GM10248 (cell line): ENCODE measurements at places on chromosomes 5 and 9.

DNA sequence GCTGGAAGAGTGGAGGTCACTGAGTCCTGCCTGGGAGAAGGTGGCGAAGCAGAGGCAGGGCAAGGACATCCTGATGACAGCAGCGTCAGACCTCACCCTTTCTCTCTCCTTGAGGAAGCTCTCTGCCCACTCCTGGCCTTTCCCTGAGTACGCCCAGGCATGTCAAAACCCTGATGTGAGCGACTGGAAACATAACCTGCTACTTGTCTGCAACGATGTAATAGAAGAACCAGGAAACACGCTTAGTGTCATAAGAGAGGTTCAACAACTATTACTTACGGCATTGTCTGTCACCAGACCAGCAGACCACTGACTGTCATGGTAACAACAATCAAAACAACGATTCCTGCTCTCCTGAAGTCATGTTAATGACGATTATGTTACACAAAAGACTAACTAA lies 152.4 kb downstream of the ACTL7B start:
- no peak for DNase-seq

- no peak for DNase-seq
Observed at GRCh38 chr9:131891598-131891997, 151.7 kb upstream of the RAPGEF1 start.

GRCh38 chr9:94584555-94584954 lies 9.1 kb downstream of the FBP2 start:
- DNase-seq: no peak

- no peak for DNase-seq
Observed at GRCh38 chr5:75362474-75362975, 25.5 kb downstream of the HMGCR start.

GRCh38 chr5:31235381-31235780 lies 41.9 kb downstream of the CDH6 start:
- no peak for DNase-seq

GRCh38 chr5:67085616-67086015 lies 111.0 kb downstream of the CD180 start:
- no peak for DNase-seq

DNA sequence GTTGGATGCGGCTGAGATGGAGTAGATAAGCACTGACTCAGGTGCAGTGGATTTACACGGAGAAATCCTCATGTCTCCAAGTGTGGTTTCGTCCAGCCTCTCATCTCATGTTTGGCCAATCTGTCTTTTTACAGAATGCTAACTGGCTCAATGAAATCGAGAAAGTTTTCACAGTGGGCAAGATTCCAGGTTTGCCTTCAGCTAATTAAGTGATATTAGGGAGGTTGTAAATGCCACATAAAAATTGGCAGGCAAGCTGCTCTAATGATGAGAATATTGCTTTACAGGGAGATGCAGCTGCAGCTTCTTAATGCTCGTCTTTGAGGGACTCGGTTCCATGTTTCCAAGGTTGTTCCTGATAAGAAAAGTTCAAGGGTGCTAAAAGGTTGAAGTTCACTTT lies 23.7 kb downstream of the BARHL1 start:
- no peak for DNase-seq

DNA sequence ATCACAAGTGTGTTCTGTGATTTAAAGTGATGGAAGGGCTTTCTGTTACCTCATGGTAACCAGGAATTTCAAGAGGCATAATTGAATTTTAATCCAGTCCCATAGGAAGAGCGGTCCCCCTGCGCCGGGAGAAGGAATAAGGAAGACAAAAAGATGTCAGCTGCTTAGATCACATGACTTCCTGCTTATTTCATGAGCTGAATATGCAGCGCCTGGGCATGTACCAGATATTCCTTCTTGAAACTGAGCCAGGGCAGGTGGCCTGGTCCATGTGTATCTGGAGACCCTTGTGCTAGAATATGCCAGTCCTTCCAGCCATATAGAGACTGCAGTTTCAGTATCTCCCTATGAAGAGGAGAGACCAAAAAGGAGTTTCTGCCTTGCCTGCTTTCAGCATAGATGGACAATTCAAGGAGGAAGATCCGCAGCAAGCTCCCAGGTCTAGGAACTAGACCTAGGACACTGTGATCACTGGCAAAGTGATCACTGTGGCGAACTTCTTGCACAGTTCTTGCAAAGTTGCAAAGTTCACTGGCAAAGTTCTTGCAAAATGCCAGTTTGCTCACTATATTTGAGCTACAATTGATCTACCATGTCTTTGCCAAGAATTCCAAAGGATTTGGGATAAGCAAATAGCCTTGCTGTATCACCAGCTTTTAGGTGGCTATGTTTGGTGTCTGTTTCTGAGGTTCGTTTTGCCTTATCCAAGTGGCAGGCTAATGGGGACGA lies 102.9 kb upstream of the PHYKPL start:
- no peak for DNase-seq

DNA sequence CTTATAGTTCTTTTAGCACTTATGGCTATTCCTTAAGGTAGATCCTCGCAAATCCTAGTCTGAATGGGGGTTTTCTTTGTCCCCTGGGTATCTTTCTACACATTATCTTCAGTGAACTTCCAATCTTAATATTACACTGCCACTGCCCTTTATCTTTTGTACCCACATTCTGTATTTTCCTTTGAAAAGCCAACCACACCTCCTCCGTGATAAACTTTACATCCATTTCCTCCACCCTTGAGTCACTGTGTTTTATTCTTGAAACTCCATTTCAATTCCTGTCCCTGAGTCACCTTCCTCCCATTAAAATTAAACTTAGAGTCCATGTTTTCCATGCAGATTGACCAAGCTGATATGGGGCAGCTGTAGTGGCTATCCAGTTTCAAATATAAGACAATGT lies 43.2 kb upstream of the RICTOR start:
- DNase-seq: no peak

- no peak for DNase-seq
Observed at GRCh38 chr9:89048616-89049015, 57.3 kb downstream of the S1PR3 start.

DNA sequence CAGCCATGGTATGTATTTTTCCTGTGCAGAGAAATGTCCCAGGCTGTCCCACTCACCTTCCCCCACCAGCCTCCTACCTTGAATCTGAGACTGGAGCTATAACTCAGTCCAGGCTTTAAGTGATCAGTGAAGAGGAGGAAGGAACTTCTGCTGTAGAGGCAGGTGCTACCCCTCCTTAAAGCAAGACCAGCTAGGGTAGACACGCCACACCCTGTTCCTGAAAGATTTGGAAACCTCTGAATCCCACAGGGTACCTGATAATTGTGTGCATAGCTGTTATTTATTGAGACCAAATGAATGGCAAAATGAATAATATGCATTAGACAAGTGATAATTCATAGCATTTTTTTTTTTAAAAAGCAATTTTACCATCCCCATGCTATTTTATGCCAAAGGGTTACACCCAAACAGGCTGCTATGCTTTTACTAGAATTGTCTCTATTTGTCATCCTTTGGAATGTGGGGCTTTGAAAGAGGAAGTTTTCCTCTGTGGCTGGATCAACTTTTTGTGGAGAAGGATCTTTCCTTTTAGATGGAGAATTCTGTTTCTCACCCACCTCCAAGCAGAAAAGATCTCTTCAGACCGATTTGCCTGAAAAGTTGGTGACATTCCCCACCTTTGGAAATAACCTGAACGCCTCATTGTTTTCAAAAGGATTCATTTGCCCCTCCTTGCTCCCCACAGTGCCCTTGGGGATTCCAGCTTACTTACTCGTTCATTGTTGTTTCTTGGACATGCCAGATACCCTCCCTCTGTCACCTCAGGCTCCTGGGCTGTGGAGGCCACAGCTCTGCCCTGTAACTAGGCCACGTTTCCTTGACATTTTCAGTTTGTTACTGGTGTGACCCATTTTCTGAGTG lies 248.7 kb downstream of the NR3C1 start:
- no peak for DNase-seq

- no peak for DNase-seq
Observed at GRCh38 chr5:138492560-138493045, 27.3 kb downstream of the EGR1 start.

DNA sequence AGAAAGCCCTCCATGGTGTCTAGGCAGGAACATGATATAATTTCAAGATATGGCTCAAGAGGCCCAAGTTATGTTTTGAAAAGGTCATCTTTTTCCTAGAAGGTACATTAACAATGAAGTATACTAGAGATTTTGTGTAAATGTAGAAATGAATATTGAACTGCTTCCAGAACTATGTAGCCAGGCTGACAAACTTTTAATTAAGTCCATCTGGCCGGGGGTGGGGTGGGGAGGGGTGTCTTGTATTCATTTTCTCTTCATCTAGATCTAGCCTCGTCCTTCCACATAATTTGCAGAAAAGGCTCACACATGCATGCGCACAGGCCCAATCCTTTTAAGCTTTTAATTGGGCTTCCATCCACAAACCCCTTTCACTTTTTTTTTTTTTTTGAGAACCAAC lies 323.3 kb downstream of the ARL15 start:
- no peak for DNase-seq

- no peak for DNase-seq
Observed at GRCh38 chr9:133569891-133570690, 35.6 kb downstream of the ADAMTSL2 start.

GRCh38 chr5:91219803-91220371 lies 163.2 kb downstream of the ARRDC3 start:
- DNase-seq: peak; percentile 32

GRCh38 chr5:83871533-83872395 lies 151.1 kb upstream of the HAPLN1 start:
- no peak for DNase-seq

DNA sequence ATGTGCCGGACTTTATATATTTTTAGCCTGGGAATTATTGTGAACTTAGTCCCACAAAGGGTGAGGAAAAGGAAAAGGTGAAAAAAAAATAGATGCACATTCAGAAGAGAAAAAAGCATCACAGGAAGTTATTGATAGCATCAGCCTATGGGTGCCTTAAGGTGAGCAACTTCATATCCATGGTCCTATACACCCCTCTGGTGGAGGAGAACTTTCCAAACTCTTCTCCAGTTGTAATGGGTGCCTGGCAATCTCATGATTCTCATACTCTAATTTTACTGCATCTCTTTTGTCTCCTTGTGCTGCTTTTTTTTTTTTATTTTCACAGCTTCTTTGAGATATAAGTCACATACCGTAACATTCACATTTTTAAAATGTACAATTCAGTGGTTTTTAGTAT lies 107.4 kb downstream of the JAKMIP2 start:
- no peak for DNase-seq
